CD4-positive, alpha-beta memory T cell (primary cell): ENCODE measurements at places on chromosomes 1 and 21. TPM values are rescaled to one million over a fixed set of nuclear protein-coding genes. Genes with fewer than 3 reads are reported as not detected.

The ARHGAP29 gene
- not detected for total RNA-seq

The TRNP1 gene
- not detected for total RNA-seq

The MAP10 gene
- 2.7 TPM for total RNA-seq

The HOOK1 gene
- total RNA-seq, result 16.7 TPM
